ENCODE measurements at places on chromosomes 2 and 18. TPM values are rescaled to one million over a fixed set of nuclear protein-coding genes. Genes with fewer than 3 reads are reported as not detected.

DNA sequence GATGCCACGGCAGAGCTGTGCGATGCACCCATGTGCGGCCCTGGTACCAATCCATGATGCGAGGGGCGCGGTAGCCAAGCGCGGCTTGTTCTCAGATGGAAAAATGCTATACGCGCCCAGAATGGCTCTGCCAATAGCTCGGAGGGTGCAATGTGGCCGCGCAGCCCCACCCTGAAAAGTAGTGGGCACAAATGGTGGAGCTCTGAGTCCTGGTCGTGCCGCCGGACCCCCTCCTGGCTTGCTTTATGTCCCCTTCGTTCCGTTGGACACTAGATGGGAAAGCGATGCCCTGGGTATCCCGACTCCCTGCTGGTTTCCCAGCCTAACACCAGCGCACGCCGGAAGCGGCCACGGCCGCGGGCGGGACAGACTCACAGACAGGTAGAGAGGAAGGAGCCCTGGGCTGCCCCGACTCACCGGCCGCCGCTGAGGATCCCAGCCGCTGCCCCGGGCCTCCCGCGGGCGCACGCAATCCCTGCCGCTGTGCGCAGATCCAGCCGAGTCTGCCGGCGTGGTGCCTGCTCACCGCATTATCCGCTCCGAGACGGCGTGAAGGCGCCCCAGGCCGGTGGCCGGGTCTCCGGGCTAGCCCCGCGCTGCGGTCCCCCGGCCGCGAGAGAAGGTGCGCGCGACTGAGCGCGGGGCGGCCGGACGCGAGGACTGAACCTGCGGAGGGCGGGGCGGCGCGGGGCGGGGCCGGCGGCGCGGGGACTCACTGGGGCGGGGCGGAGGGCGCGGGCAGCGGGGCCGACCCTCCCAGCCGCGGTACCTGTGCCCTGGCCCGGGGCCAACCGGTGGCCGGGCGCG lies at the start of gene CDC42EP3:
TSS of gene CDC42EP3 (minus strand) at position 634 of the 807 bp plus-strand sequence. CDS start 25,055 bp downstream, outside the sequence.
- peak; percentile 78 for DNase-seq

NFATC1 gene
- total RNA-seq: 10.7 TPM

GRCh38 chr18:39746201-39746600 lies 2180.6 kb upstream of the CELF4 start:
- DNase-seq: no peak

DNA sequence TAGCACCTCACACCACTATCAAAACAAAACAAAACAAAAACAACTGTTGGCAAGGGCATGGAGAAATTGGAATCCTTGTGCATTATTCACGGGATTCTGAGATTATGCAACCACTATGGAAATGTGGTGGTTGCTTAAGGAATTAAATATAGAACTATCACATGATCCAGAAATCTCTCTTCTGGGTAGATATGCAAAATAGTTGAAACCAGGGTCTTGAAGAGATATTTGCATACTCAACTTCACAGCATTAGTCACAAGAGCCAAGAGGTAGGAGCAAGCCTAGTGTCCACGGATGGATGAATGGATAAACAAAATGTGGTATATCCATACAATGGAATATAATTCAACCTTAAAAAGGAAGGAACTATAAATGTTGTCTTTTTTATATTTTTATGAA lies 7.0 kb downstream of the TMEM131 start:
- no peak for DNase-seq

- DNase-seq: no peak
Measured at GRCh38 chr2:101699755-101700461, 2.4 kb downstream of the MAP4K4 start.

DNA sequence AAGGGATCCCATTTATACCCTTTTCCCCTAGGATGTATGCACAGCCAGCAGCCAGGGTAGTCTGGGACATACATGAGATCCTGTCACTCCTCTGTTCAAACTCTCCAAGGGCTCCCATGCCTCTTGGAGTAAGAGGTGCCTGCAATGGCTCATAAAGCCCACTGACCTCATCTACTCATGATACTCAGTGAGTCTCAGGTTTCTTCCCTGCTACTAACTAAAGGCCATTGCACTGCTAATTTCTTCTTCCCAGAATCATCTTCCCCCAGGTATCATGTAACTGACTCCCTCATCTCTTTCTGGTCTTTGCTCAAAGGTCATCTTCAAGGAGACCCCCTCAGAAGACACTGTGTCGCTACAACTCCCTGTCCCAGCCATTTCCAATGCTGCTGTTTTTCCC lies 68.2 kb downstream of the CCBE1 start:
- no peak for DNase-seq

KIAA2012 gene
- total RNA-seq: 0.83 TPM

LRP1B gene
- 3.2 TPM for total RNA-seq

GRCh38 chr2:109560265-109560664 lies 53.5 kb downstream of the SEPTIN10 start:
- DNase-seq: no peak

GRCh38 chr2:27182346-27182745 lies 29.5 kb upstream of the ATRAID start:
- no peak for DNase-seq

UGT1A8 gene
- not detected for total RNA-seq

GRCh38 chr2:161044095-161044865 lies 115.9 kb upstream of the TANK start:
- DNase-seq: no peak

DNA sequence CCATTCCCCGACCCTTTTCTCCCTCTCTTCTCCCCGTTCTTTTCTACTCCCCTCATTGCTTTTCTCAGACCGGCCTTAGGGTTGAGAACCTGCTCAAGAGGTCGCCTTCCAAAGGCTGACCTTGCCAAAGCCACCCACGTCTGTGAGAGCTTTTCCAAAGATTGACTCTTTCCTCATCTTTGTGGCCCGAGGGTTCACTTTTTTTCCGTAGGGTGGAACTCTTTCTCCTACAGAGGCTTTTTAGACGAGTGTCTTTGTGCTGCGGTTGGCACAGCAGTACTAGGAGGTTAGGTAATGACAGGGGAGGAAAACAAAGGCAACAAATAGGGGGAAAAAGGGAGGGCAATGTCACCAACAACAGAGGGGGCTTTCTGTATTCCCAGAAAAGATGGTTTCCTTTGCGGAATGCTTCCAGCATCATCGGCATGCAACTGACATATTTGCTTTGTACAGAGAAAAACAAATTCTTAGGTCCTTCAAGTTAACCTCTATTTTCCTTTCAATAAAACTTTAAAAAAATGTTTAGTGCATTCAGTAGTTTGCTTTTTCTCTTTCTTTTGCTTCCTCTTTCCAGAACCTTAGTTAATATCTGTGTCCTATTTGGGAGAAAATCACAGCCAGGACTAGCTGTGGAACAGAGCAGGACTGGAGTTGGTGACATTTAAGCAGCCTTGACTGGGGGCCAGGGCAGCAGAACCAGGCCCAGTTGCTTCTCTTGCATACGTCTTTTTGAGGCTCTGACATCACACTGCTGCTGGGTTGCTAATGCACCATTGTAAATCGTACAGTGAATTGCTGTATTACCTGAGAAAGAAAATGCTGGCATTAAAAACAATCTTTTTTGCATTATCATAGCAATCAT lies 188.1 kb upstream of the FANCL start:
- no peak for DNase-seq

DNA sequence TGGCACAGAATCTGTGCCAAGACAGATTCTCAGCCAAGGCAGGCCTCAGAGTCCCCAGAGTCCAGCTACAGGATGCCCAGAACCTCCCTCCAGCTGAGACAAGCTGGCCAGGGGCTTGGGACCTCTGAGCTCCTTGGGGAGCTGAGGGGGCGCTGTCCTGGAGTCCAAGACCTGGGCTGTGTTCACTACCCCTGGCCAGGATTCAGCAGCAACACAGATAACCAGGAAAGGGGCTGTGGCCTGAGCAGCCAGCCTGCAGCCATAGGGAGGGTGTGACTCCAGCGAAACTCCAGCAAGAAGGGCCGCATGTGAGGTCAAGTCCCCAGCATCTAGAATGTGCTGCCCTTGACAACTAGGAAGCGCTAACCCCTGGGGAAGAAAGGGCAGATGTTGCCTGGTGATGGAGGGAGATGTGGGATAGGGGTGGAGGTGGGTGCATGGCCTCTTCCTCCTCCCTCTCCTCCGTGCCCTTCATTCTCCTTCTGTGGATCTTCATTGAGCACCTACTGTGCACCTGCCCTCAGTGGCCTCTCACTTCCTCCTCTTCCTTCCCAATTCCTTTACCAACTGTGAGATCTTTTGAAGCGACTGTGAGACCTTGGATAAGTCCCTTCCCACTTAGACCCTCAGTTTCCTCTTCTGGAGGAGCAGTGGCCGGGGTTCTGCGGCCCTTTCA lies 7.7 kb upstream of the ARID5A start:
- no peak for DNase-seq

GRCh38 chr2:148614322-148615049 lies 30.1 kb upstream of the EPC2 start:
- no peak for DNase-seq

ALPI gene
- total RNA-seq: not detected

DNA sequence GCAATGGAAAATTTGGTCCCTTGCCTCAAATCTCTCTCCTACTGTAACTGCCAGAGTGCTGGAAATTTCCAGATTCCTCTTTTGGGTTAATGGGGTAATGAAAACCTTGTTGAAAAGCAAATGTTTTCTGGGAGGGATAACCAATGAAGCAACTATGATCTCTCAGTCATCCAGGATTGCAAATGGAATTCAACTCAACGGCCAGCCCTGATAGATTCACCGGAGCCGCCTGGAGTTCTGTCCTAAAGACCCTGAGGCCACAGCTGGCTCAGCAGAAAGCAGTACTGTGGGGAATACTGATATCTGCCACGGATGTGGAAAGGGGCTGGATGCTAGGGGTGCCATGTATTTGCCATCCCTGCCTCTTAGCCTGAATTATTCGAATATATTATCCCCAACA lies 167.8 kb downstream of the NRP2 start:
- no peak for DNase-seq

CGREF1 gene
- 1.4 TPM for total RNA-seq

DNA sequence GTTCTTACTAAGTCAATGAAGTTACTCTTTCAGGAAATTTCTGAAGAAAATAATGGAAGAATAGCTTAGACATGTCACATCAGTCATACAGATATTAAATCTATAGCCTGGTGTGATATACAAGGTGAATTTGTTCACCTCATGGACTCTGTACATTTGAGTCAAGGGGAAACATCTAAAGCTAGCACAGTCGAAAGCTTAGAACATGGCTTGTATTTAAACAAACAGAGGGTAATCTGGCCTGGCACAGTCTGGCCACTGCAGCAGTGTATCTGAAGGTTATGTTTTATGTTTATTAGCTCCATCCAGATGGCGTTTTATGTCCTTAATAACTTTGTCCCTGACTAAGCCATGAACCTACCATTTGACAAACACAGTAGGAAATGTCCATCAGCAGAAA lies 817.3 kb downstream of the SATB2 start:
- DNase-seq: no peak

GLI2 gene
- total RNA-seq: 2.9 TPM

DNA sequence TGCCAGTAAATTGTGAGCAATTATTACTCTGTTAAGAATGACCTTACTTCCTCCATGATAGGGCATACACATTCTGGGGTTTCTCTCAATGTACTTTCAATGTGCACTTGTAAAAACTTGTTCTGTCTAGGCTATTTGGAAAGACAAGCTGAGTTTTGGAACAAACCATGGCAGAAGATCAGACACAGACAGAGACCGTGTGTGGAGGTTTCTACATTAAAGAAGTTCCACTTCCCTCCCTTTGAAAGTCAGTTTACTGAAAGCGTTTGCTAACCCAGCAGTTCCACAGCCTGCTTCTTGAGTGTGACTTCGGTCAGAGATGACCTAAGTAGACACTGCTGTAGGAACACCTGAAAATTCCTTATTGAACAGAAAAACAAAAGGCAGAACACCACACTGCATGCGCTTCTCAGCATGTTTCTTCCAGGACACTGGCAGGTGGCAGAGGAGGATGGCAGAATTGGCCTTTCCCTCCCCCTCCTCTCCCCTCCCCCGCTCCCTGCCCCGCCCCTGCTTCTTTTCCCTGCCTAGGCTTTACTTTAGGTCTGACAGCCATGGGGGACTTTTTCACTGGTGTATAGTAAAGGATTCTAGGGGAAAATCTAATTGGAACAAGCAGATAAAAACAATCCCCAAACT lies 109.8 kb downstream of the NOL10 start:
- no peak for DNase-seq

DNA sequence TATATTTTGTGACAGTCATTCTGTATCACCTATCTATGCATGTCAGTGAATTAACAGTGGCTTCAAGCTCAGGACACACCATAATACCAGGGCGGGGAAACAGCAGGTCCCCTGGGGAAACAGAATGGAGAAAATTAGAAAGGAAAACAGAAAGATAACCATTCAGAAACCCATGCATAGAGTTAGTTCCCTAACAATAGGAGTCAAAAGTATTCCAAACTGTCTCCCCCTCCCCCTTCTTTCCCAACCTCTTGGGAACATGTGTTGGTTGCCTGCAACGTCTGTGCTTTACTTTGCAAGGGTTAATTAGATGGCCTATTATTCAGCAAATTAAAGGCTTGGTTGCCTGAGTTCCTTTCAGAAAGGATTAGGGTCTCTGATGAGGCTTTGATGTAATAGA lies 176.4 kb downstream of the MYO3B start:
- no peak for DNase-seq

GRCh38 chr2:147538088-147538487 lies 306.7 kb upstream of the ACVR2A start:
- DNase-seq: no peak

- no peak for DNase-seq
Measured at GRCh38 chr2:207064128-207064690, 101.5 kb downstream of the KLF7 start.

GALNT3 gene
- total RNA-seq: 0.16 TPM

GRCh38 chr2:37532503-37532902 lies 138.9 kb downstream of the CDC42EP3 start:
- no peak for DNase-seq

ACVR1C gene
- 0.14 TPM for total RNA-seq

DPP10 gene
- 3.5 TPM for total RNA-seq

FAP gene
- total RNA-seq: 24.8 TPM

DNA sequence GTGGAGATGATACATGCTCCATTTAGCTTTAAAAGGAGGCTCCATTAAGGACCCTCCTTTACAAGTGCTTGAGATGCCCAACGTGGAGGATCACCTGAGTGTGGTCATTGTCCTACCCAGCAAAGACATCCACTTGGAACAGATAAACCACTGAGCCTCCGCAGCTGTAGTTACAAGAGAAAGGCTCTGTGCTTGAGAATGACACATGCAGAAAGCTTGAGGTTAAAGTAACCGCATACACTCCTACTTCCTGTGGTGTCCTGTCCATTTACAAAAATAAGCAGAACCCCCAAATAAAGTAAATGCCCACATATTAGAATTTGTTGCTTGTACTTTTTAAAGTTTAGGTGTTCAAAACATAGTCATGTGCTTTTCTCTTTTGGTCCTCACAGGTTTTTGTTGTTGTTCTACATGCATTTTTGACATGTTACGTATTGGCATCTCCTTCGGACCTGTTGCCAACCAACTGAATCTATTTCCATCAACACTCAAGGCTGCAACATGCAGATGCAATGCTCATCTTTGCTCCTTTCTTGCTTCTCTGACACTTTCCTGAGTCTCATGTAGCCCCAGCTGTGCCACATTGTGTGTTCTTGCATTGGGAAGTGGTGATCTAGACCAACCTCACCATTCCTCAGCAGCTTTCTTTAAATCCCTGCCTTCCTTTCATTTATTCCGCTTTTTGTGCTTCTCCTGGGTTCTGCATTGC lies 56.0 kb downstream of the SERPINB7 start:
- no peak for DNase-seq
